ENCODE measurements at places on chromosomes 1 and 21. TPM values are rescaled to one million over a fixed set of nuclear protein-coding genes. Genes with fewer than 3 reads are reported as not detected.

GRCh38 chr21:45220071-45220481 lies 67.6 kb downstream of the POFUT2 start:
- no peak for DNase-seq

- DNase-seq = no peak
Measured at GRCh38 chr1:68178821-68179490, 53.4 kb downstream of the WLS start.

DNA sequence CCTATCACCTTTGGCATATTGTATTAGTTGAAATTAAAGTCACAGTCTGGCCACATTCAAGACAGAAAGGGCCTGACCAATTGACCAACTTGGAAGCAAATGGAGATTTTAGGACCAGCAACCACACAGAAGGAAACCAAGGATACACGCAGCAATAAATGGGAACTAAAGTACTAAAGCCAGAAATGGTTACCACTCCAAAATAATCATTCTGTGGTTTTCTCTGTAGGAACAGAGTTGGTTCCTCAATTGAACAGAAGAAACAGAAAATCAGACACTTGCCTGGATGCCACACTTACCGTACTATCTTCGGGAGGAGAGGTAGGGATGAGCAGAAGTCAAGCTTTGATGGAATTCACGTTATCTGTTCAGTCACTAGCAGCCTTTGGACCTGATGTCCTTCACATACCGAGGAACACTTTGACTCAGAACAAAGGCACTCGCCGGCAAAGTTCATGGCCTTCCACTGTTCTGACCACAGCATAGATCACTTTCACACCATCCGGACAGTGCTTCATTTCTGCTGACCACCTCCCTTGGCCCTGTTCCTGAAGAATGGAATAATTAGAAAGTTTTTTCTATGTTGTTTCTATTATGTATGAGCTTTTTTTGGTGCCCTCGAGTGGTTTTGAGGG lies 96.9 kb downstream of the LPAR3 start:
- no peak for DNase-seq

DNA sequence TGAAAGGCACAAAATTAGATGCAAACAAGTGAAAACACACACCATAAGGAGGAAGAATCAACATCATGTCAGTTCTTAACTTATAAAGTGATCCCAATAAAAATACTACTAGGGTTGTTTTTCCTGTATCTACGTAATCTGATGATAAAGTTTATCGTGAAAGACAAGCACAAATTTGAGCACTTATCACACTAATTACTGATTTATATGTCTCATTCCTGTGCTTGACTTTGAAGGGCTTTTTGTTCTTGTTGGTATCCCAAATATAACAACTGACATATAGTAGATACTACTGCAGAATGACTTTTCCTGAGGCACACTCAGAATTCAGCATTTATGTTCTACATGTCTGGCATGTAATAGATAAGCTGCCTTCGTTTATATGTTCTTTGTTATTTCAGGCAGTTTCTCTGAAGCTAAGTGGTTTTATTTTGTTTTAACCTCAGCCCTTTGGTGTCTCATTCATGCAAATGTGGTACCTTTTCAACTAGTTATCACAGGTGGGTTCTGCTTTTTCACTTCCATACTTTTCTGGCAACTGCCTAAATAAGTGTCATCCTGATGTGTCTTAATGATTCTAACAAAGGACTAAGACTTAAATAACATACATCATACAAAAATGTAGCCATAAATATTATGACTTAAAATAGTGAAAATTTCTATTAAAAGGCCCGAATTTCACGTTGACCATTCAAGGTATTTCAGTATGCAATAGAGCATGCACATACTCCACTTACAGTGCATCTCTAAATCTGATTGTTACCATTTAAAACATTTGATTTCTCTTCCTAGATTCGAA lies 73.2 kb downstream of the LRRC8C start:
- no peak for DNase-seq

- DNase-seq = no peak
Measured at GRCh38 chr21:26956216-26956615, 10.7 kb downstream of the ADAMTS5 start.

DNA sequence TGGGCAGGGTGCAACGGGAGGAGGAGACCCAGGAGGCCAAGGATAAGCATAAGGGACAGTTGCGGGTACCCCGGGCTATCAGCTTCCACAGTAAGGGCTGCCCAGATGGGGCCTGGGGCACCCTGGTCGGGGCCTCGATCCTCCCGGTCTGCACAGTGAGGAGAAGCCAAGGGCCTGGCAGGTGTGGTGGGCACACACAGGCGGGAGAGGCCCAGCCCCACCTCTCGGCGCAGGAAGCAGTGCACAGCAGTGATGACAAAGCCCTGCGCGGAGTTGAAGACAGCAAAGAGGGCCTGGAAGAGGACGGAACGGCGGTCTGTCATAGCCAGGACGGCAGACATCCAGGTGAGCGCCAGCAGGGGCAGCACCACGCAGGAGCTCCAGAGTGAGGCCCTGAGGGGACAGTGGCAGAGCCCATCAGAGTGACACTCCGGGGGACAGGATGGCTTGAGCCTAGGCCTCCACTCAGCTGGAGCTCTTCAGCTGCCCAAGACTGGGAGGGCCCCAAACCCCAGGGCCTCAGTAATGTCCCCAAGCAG lies 29.0 kb upstream of the COL16A1 start:
- no peak for DNase-seq

GRCh38 chr1:37009521-37009920 lies 24.8 kb downstream of the GRIK3 start:
- DNase-seq = no peak

Gene ZNF683
- 0.47 TPM for total RNA-seq

Gene NBL1
- 393 TPM for total RNA-seq

Gene ERICH3
- total RNA-seq = 0.16 TPM
